GM13976 (cell line): ENCODE measurements at places on chromosomes 4 and X.

- no peak for DNase-seq
These were observed 25.1 kb downstream of the DDX60 start for GRCh38 chr4:168293386-168293975.

- no peak for DNase-seq
These were observed 3.5 kb downstream of the TMEM271 start for GRCh38 chr4:572594-572993.

DNA sequence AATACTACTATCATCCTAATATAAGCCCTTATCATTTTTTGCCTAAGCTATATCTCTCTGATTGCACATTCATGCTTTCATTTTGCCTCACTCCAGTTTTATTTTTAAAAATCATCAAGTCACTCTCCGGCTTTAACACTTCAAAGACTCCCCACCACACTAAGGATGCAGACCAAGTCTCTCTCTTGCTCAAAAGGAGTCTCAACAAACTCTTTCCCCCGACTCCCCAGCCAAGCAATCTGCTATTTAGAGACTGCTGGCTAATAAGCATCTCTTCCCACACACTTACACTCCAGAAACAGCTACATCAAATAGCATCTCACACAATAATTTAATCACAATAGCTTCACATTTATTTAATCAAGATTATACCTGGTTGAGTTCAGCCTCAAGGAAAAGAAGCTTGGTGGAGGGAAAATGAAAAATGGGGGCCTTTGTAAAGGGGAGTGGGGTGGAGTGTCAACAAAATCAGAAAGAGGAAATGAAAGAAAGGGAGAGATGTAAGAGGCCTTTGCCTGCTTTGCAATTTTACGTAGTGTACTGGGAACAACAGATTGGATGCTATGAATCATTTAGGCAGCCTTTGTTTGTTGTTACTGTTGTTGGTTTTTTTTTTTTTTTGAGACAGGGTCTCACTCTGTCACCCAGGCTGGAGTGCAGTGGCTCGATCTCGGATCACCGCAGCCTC, 104.1 kb upstream of the MCF2 start:
- peak; percentile 17 for DNase-seq

GRCh38 chr4:123191728-123192127, 204.9 kb upstream of the SPRY1 start:
- DNase-seq: no peak

DNA sequence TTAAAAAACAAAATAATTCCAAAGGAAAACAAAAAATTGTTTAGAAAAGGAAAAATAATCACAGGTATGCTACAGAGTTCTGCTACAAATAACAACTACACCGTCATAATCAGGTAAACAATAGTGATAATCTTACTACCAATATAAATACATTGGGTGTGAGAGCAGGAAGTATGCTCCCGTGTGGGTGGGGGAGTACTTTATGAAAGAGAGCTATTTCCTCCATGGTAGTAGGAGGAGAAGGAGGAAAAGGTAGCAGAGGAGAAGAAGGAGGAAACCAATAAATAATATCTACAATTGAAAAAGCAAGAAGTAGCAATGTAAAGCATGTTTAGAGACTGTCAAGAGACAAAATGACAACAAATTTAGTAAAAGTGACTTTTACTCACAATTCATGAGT, 35.1 kb downstream of the TEC start:
- no peak for DNase-seq

GRCh38 chrX:36348509-36348908, 429.0 kb downstream of the CFAP47 start:
- DNase-seq: no peak

- DNase-seq: no peak
These were observed 280.7 kb downstream of the ANK2 start for GRCh38 chr4:113330200-113330599.

DNA sequence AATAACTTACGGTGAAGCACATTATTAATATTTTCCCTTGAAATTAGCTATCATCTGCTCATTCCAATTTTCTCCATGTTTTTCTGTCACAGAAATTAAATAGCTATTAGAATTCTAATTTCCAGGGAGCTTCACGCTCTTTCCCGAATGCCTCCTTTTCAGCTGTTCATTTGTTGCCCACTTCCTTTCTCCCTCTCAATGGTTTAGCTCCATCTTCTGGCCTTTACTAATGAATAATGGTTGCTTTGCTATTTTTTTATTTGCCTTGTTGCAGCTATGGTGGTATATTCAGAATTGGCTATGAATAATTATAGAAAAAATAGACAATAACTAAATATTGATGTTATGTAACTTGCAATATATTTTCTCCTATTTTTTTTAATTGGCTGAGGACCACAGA, 70.5 kb downstream of the GRIA2 start:
- DNase-seq: no peak

GRCh38 chr4:111652236-111652635, 493.0 kb upstream of the FAM241A start:
- DNase-seq: no peak

GRCh38 chr4:95300304-95300703, 248.5 kb downstream of the UNC5C start:
- DNase-seq: no peak

GRCh38 chrX:79268788-79269187, 98.3 kb downstream of the ITM2A start:
- DNase-seq: no peak

DNA sequence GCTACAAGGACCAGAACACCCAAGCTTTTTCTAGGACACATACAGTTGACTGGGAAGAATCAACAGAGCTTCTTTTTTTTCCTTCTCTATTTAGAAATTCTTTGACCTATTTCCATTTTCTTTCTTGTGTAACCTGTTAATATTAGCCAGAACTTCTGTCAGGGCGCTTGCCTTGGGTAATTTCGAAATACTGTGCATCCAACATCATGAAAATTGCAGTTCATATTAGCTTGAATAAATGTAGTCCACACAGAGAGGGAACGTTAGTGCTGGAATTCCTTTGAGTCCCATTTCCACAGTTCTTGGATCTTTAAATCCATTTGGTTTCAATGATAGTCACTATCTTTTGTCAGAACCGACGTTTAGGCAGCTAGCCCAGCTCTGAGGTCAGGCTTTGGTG, 141.8 kb downstream of the MXRA5 start:
- DNase-seq: no peak

DNA sequence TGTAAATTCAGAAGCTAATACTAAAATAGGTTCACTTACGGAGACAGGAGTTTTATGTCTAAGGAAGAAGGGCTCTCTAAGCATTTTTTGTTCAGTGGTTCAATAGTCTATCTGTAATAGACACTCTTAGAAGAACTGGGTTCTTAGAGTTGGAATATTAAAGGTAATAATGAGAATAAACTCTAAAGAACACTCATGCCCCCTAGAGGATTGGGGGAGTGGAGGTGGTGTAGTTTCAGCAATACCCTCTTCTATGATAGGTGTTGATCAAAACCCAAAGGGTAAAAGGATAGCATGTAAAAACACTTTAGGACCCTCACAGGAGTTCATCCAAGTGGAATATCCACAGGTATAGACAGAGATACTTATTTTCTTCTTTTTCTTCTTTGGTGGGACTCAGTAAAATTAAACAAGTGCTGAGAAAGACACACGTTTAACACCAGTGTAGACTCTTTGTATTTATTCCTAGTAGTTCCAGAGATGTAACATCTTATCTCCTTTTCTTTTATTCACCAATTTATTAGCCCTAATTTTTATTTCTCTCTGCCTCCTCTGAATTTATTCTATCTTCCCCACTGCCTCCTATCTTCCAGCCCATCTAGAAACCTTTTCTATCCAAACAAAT, 25.7 kb upstream of the MND1 start:
- DNase-seq: peak; percentile 69

DNA sequence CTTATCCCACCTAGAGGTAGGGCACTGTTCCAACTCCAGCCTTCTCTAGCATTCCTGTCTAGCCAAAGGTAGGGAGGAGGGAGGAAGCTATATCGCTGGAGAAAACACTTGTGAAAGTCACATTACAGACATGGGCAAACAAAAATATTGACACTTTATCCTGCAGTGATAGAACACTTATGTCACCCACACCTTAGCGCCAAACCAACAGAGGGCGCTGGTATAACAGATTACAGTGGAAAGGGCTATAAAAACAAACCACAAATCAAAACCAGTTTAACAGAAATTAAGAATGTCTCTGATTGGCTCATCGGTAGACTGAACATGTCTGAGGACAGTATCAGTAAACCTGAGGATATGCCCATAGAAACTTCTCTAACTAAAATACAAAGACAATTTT, 451.3 kb downstream of the TLL1 start:
- no peak for DNase-seq

GRCh38 chr4:184784628-184785257, 41.0 kb downstream of the ACSL1 start:
- DNase-seq: no peak

DNA sequence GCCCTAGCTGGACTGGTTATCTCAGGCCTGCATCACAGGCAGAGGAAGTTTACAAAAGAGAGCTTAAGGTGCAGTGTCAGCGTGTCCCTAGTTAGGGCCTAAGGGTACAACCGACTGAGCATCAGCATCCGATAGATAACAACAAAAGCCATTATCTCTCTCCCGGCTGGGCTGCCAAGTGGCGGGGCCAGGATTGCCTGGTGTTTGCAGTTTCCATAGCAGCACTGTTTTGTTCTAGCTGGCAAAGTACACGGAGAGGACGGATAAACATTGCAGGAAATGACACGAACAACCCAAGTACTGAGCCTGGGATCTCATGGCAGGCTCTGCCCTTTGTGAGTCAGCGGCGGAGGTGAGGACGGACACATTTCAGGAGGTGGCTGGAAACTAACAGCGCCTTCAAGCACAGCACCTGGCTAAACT, 104.7 kb upstream of the NOCT start:
- no peak for DNase-seq

DNA sequence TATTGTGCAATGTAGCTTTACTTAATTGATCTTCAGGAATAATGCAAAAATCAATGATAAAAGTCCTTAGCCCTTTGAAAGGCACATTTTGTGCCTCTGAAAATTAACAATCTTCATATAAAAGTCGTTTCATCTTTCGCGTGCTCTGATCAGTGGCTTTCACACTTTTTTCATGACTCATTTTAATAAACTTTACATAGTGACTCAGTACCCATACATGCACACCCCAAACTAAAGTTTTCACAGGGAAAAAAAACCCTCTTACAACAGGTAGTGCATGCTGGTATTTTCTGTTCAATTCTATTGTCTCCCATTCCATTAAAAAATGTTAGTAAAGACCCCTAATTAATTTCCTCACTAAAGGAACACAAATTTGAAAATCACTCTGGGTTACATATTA, 21.5 kb downstream of the RWDD4 start:
- no peak for DNase-seq

DNA sequence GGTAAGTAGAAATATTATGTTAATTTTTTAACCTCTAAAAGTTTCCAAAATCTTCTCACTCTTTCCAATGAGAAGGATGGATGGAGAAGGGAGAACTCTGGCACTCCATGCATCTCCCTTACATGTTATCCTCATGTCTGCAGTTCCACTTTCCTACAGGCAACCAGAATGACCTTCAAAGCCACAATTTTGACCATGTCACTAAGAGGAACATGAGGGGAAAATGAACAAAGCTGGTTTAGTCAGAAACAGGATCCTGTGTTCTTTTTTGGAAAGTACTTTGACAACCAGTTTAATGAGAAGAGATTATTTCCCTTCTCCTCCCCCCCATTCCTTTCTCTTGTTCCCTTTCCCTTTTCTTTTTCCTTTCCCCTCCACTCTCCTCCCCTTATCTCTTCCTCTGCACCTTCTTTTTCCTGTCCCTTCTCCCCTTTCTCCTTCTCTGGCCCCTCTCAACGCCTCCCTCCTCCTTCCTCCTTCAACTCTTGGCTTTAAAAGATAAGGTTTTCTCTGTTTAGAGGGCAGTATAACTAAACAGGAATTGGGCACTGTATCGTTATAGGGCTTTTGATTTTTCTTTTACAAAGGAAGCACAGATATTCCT, 42.5 kb downstream of the DTHD1 start:
- DNase-seq: no peak

DNA sequence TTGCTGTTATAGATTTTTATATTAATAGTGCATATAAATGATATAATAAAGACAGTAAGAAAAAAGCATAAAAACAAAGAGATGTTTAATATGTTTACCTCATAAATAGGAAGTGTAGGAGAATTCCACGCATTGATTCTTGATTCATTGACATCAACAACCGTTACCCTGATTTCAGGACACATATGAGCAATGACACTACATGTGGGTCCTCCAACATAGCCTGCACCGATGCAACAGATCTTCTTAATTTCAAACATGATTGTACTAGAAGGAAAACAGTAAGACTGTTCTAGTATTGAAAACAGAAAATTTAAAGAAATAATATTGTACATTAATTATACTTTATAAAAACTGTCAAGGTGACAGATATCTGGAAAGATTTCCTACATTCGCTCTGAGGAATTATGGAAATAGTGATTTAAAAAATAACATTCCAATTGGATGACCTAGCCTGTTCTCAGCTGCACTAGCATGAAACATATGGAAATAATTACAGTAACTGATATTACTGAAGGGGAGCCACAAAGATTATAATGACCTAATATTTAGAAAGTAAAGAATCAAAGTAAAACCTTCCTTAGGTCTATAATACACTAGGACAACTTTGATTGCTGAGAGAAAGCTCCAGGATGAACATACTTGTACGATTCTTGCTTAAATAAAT, 5.9 kb downstream of the UGDH start:
- no peak for DNase-seq

GRCh38 chr4:81021142-81021944, 9.2 kb upstream of the BMP3 start:
- DNase-seq: no peak

DNA sequence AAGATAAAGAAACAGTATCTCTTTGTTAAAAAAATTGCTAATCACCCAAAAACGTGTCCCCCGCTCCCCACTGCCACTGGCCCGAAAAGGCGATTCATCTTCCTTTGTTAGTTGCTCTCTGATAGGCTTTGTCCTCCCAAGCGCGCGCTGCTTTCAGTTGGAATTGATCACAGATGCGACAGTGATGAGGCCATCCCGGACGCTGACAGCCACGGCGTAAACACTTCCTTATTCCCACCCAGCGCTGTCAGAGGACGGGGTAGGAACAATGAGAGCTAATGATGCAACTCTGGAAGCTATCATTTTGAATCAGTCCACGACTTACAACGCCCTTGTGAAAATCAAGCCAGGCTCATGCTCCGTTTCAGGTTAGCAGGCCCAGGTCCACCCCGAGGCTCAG, 21.4 kb downstream of the SOD3 start:
- no peak for DNase-seq

- DNase-seq: no peak
These were observed 345.5 kb downstream of the GRXCR1 start for GRCh38 chr4:43238008-43238407.

GRCh38 chr4:31645236-31645635, 925.1 kb downstream of the PCDH7 start:
- DNase-seq: no peak

- no peak for DNase-seq
These were observed 248.7 kb downstream of the DHX15 start for GRCh38 chr4:24335616-24336015.

DNA sequence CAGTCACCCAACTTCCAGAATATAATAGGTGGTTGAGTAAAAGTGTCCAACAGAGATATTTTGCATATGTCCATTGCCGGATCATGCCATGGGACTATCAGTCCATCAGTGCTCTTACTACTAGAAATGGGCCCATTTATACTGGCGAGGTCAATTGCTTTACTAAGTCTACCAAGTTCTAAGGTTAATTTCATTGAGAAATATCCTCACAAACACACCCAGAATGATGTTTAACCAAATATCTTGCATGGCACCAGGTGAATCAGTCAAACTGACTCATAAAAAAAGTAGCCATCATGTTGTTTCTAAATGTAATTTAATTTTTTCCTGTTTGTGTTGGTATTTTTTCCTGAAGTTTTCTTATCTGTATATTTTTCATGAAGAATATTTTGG, 1217.0 kb downstream of the RAPGEF2 start:
- DNase-seq: no peak

- no peak for DNase-seq
These were observed 290.6 kb upstream of the GRID2 start for GRCh38 chr4:92012899-92013867.
